ENCODE measurements at places on chromosomes 13 and 19. TPM values are rescaled to one million over a fixed set of nuclear protein-coding genes. Genes with fewer than 3 reads are reported as not detected.

The EDNRB gene
- 0.99 TPM for total RNA-seq

The CYP4F8 gene
- total RNA-seq = not detected

The ZNF534 gene
- 0.17 TPM for total RNA-seq

The MBD3L2 gene
- total RNA-seq = not detected

The GNA15 gene
- total RNA-seq = not detected

The CTXN1 gene
- 0.66 TPM for total RNA-seq

The TUBA3C gene
- not detected for total RNA-seq
